ENCODE measurements at places on chromosomes 5 and 9.

DNA sequence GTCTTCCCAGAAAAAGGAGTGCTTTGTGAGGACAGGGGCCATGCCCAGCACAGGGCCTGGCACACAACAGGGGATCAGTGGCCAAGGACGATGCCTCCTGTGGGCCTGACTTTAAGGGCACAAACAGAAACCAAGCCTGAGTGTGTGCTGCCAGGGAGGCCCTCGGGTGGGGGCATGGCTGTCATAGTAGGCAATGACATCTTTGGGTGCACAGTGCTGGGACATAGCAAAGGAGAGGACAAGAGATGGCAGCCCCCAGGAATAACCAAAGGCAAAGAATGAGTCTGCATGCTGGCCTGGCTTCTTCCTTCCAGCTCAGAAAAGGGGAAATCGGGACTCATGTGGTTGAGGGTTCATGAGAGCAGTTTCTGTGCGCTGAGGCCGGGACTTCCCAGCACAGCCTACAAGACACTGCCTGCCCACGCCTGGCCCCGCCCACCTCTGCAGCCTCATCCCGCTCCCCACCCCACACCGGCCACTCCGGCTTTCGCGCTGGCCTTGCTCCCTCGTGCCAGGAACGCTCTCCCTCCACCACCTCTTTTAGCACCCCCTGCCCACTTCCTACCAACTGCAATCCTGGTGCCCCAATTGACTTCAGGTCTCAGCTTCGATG is 13.8 kb upstream of the LHX2 start:
- DNase-seq: peak; percentile 95

DNA sequence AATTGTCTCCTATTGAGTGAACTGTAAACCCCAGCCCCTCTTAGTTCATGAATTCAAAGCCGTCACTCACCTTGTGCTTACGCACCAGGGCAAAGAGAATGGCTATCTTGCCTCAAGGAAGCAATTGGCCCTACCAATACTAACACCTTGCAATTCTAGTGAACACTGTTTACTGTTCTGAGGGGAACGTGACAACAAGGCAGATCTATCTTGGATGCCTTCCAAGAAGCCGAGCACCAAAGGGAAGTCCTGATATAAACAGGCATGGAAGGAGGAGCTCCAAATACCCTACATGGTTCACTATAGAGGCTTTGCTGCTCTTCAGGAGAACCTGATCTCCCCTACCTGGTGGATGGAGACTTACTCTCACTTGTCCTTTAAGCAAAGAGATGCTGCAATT is 1.7 kb upstream of the PLPPR1 start:
- DNase-seq: no peak

DNA sequence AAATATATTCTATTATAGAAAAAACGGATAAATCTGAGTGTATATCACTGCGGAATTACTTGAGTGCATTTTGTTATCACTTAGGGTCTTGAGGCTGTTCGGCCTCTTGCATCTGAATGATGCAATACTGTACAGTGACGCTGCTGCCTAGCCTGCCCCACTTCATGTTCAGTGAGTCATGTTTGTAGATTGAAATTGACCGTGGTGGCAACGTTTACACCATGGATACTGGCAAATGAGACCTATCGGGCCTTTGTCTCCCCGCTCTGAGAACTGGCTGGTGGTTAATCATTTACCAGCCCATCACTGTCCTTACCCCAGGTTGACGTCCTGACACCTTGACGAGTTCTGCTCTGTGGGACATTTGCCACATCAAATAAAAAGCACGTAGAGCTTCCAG is 510.1 kb upstream of the ADAMTS16 start:
- DNase-seq: no peak

DNA sequence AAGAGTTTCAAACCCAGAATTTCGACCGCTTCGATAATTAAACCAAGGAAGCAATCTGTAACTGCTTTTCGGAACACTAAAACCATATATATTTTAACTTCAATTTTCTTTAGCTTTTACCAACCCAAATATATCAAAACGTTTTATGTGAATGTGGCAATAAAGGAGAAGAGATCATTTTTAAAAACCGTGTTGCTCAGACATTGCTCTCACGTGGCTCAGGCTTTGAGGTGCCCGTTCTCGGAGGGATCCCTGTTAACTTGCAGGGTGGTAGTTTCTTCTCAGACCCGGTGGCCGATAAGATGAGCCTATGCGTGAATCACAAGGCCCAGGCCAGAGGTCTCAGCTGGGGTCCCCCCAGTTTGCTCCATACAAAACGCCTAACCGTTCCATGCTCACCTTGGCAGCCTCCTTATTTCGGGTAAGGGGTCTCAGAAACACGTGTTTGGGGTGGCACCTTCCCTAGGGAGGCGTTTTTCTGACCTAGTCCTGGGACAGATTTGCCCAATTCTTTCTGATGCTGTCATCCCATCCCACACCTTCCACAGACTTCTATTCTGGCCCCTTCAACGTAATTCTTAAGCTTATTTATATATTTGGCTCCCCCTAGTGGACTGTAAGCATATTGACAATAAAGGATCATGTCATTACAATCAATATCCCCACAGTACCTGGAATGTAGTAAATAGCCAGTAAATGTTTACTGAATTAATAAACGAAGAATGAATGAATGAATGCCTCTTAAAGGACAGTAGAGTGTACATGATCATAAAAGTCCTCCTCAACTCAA is 48.1 kb downstream of the THBS4 start:
- peak; percentile 81 for DNase-seq

- DNase-seq: no peak
Measured at GRCh38 chr9:70801181-70801829, 320.1 kb downstream of the TRPM3 start.

DNA sequence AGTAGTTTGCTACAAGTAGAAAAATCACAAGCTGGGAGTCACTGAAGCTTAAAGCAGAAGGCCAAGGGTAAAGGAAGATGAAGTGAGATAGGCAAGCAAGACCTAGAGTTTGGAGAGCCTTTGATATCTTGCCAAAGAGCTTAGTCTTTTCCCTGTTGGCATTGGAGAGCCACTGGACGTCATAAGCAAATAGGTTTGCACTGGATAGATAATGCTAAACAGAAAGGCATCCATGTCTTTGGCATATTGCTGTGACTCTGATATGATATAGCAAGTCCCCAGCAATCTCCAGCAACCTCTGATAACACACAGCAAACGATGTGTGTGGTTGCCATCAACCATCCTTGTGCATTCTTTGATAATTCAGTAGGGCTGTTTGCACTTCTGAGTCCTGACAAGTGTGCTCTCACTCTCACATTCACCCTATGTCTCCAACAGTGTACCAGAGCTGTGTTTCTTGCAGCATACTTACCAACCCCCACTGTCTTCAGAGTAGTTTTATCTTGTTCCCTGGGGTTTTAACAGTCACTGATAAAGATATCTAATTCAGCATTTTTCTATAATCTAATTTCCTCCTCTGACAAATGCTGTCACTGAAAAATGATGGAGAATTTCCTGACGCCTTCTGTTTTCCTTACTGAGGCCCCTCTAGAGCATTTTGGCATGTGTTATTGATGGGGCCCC is 16.9 kb upstream of the FREM1 start:
- no peak for DNase-seq

- DNase-seq: no peak
Measured at GRCh38 chr5:5381310-5381913, 41.1 kb upstream of the ICE1 start.

DNA sequence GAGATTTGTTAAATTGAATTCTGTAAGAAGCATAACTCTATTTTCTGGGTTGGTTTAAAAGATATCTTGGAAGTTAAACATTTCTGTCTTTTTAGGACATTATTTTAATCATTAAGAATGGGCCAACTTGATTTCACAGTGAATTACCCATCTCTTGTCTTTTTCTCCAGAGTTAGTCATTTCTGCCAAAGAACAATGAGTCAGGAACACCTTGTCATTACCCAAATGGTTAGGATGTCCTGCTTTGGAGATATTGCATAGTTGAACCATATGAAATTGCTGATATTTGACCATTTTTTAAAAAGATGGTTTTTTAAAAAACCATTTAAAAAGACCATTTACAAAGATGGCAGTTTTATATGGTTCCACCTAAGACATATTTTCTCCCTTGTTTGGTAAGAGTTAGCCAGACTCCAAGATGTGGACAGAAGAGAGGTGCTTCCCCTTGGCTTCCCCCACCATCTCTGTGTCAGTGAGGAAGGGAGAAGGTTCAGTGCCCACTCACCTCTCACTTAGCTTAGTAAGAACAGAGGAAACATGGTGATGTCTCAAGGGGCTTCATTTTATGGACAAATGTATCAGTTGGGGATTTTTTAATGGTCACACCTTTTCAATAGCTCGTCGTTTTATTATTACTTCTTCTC is 103.0 kb downstream of the PCSK1 start:
- DNase-seq: peak; percentile 56

DNA sequence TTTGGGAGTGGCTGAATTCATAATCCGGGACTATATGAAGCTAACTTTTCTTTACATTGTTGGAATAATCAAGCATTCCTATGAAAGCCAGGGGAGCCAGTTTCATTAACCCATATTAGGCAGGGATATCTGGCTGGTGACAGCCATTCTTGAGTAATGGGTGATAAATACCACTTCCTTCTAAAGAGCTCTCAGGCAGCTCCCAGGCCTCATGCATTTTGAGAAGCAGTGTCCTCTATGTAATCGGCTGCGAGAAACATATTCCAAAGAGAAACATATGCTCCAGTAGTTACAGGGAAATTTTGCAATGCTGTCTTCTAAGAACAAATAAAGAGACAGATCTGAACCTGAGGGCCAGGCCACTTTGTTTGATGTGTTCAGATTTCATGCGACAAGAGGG is 83.1 kb downstream of the MSX2 start:
- no peak for DNase-seq

DNA sequence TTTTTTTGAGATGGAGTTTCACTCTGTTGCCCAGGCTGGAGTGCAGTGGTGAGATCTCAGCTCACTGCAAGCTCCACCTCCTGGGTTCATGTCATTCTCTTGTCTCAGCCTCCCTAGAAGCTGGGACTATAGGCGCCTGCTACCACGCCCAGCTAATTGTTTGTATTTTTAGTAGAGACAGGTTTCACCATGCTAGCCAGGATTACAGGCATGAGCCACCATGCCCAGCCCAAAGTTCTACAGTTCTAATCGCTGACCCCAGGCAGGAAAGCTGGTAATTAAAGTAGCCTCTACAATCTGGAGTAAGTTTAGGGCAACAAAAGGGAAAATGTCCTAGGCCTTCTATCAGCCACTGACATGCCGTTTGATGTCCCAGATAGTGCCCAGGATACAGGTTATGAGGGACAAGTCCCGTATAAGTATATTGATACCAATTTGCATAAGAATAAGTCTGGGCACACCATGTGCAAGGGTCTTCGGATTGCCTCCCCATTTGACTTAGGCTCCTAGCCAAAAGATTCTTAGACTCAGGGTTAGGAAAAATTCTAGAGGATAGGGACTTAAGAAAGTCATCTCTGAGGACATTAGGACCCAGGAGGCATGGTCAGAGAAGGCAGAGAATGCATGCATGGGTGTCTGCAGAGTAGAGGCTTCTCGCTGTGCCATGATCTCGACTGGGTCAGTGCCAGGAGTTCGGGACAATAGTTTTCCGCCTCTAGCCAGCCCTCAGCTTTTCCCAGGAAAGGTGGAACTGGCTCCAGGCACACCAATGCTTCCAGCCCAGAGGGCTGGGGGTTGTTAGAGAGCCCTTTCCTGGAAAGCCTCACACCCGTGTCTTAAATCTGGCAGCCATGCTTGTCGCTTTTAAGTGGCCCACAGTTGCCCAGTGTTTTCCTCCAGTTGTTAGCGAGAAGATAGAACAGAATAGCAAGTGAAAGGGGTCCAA is 1111.1 kb downstream of the TAF11L14 start:
- DNase-seq: peak; percentile 13

- no peak for DNase-seq
Measured at GRCh38 chr5:2187687-2188086, 305.0 kb upstream of the IRX4 start.

GRCh38 chr9:14670718-14671117 is 22.5 kb downstream of the ZDHHC21 start:
- no peak for DNase-seq

DNA sequence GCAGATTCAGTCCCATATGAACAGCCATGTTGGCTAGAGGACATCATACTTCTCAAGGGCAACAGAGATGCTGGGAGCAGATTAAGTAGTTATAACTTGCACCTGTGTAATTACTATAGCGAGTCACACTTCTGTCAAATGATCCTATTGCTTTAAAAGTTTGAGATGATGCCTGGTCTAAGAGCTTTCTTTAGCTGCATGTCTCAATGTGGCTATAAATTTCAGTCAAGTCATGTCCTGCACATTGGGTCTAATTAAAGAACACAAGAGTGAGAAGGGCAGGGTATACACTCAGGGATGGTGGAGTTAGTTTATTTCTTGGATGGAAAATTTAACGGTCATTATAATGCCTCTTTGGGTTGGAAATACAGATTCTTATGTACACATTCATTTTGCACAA is 557.3 kb downstream of the RAB3C start:
- no peak for DNase-seq

- no peak for DNase-seq
Measured at GRCh38 chr5:465591-466403, 22.8 kb downstream of the EXOC3 start.

DNA sequence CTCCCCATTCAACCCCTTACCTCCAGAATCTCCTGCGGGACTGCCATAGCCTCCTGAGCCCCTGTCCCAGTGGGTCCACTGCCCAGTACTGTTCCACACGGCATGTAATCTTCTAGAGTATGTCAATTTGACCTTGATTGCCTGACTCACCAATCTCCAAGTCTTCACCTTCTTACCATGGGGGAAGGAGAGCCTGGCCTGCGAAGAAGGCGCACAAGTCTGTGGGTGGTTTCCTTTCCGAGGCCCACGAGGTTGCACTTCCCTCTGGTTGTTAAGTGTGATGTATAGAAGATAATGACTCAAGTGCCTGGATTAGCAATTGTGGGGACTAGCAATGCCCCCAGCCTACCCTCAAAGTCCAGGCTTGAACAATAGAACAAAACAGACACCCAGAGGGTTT is 8.1 kb upstream of the TENT4A start:
- peak; percentile 90 for DNase-seq

DNA sequence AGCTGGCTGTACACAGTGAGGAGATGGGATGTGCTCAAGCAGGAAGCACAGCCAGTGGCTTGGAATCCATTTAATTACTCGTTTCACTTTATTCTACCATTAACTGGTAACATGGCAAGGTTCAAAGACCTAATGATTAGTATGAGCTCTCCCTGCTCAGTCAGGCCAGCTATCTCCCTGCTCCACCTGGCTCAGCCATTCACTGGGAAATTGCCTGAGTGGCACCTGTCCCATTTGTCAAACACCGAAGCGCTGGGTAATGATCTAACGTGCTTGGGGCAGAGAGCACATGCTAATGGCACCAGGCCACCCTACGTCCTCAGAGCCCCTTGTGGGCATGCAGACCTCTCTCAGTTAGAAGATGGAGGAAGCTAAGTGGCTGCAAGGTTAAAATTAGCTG is 162.2 kb downstream of the TTLL11 start:
- DNase-seq: no peak

GRCh38 chr5:141560151-141560550 is 58.6 kb downstream of the DIAPH1 start:
- DNase-seq: no peak

- no peak for DNase-seq
Measured at GRCh38 chr9:86978922-86979474, 31.7 kb upstream of the GAS1 start.

- no peak for DNase-seq
Measured at GRCh38 chr9:94718936-94719335, 7.6 kb upstream of the AOPEP start.

- no peak for DNase-seq
Measured at GRCh38 chr5:17803971-17804370, 169.7 kb downstream of the TAF11L14 start.

All from inflammatory macrophage treated with lipopolysaccharide for 1 hour (primary cell).